ENCODE measurements at places on chromosomes 13 and 19.

- no peak for DNase-seq
Observed at GRCh38 chr19:53823380-53824120, 564 bp downstream of the NLRP12 start.

DNA sequence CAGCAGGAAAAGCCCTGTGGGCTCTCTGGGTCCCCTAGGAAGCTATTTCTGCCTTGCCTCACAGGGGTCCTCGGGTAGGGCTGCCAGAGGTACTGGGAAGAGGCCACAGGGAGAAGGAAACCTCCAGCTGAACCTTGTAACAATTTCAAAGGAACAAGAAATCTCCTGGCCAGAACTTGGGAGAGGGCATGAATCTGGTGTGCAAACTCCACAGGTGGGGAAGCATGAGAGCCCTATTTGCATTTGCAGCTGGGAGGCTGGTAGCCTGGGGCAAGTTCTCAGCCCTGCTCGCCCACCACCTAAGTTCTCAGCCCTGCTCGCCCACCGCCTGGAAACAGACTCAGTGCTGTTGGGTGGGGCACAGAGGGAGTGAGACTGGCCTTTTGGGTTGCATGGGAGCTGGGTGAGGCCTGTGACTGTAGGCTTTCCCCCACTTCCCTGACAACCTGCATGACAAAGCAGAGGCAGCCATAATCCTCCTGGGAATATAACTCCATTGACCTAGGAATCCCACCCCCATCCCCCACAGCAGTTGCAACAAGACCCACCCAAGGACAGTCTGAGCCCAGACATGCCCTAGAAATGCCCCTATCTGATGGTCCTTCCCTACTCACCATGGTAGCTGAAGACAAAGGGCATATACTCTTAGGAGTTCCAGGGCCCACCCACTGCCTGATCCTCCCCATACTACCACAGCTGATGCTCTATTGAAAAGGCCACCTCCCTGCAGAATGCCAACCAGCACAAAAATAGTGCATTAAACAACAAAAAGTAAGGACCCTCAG is 11.7 kb downstream of the UGGT2 start:
- DNase-seq, result no peak

DNA sequence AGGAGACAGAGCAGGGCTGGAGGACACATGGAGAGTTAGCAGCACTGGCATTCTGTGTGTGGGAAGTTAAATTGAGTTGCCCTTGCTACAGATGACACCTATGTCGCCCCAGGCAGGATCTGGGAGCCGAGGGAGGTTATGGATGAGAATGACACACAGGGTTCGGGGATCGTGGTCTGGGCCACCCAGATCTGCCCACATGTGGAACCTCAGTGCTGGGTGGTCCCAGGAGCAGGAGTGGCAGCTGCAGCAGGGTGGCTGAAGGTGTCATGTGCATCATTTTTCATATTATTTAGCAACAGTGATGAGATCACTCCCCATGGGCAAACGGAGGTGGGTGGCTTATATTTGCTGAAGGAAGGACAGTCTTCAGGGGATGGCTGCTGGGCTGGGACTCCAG is 3.2 kb downstream of the IL17D start:
- DNase-seq, result no peak

GRCh38 chr19:8107301-8107903 is 42.0 kb downstream of the FBN3 start:
- no peak for DNase-seq

DNA sequence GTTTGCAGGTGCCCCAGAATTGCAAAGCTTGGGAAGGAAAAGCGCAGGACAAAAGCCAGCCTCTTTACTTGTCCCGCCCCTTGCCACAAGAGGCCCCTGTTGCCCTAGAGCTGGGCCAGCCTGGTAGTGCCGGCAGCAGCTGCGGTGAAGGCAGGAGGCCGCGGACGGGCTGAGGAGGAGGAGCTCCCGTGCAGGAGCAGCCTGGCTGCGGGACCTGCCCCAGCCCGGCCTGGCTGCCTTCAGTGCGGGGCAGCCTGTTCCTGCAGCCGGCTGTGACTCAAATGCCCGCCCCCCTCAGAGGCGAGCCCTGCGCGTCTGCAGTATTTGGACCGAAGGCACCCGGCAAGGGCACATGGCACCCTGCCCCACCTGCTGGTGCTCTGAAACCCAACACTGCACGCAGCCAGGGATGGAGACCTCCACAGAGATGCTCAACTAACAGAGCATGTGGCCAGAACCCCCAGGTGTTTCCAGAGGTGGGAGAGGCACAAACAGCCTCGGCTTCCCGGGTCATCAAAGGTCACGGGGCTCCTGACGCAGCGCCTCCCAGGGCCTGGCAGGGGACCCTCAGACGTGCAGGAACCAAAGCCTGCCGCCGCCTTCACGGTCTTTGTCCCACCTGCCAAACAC is 29.7 kb downstream of the NAXD start:
- DNase-seq, result peak; percentile 89
